ENCODE measurements at places on chromosomes 12 and 14. TPM values are rescaled to one million over a fixed set of nuclear protein-coding genes. Genes with fewer than 3 reads are reported as not detected.

PTCSC3 gene
- not detected for total RNA-seq

KRT1 gene
- total RNA-seq, result not detected

CISTR gene
- total RNA-seq, result not detected

SERPINA5 gene
- total RNA-seq, result not detected

BIN2 gene
- not detected for total RNA-seq

LMNTD1 gene
- not detected for total RNA-seq

CCDC198 gene
- not detected for total RNA-seq

GNPTAB gene
- 19.0 TPM for total RNA-seq

CARMIL3 gene
- 0.05 TPM for total RNA-seq

TCHP gene
- total RNA-seq, result 21.9 TPM

OVCH1 gene
- not detected for total RNA-seq

SSPN gene
- 0.93 TPM for total RNA-seq

PXN gene
- 136 TPM for total RNA-seq

MYH6 gene
- total RNA-seq, result not detected

ATP6V1D gene
- total RNA-seq, result 159 TPM

HRK gene
- total RNA-seq, result 0.55 TPM

TUNAR gene
- not detected for total RNA-seq

DEGS2 gene
- total RNA-seq, result not detected

GLS2 gene
- total RNA-seq, result not detected

SLC25A47 gene
- 0.24 TPM for total RNA-seq

GPR84 gene
- not detected for total RNA-seq

C12orf54 gene
- total RNA-seq, result not detected

MYF5 gene
- total RNA-seq, result not detected

GARIN6 gene
- total RNA-seq, result not detected

AQP2 gene
- not detected for total RNA-seq

B3GNT4 gene
- total RNA-seq, result 0.22 TPM

STON2 gene
- 1.6 TPM for total RNA-seq

PMCH gene
- total RNA-seq, result not detected

ATF1 gene
- 24.8 TPM for total RNA-seq

SYCP3 gene
- total RNA-seq, result not detected

PRH2 gene
- total RNA-seq, result not detected

IL22 gene
- not detected for total RNA-seq

FITM1 gene
- not detected for total RNA-seq

LTB4R2 gene
- 4.7 TPM for total RNA-seq

RTL1 gene
- not detected for total RNA-seq

CIDEB gene
- not detected for total RNA-seq

ACVRL1 gene
- 10.3 TPM for total RNA-seq

GALNT6 gene
- total RNA-seq, result 38.0 TPM

BEGAIN gene
- total RNA-seq, result 1.3 TPM

DPPA3 gene
- total RNA-seq, result not detected

SLC22A17 gene
- 10.3 TPM for total RNA-seq
